ENCODE measurements at places on chromosomes 3 and 15. TPM values are rescaled to one million over a fixed set of nuclear protein-coding genes. Genes with fewer than 3 reads are reported as not detected.
A peak's percentile ranks its signal among the peaks of the same experiment; 100 is the strongest.

The IL17RB gene
- 1.6 TPM for total RNA-seq

The LSAMP gene
- total RNA-seq, result 1.6 TPM

GRCh38 chr3:72530426-72530825 lies 317.8 kb downstream of the SHQ1 start:
- DNase-seq, result no peak

- no peak for DNase-seq
Observed at GRCh38 chr3:8488877-8489276, 12.7 kb upstream of the LMCD1 start.

DNA sequence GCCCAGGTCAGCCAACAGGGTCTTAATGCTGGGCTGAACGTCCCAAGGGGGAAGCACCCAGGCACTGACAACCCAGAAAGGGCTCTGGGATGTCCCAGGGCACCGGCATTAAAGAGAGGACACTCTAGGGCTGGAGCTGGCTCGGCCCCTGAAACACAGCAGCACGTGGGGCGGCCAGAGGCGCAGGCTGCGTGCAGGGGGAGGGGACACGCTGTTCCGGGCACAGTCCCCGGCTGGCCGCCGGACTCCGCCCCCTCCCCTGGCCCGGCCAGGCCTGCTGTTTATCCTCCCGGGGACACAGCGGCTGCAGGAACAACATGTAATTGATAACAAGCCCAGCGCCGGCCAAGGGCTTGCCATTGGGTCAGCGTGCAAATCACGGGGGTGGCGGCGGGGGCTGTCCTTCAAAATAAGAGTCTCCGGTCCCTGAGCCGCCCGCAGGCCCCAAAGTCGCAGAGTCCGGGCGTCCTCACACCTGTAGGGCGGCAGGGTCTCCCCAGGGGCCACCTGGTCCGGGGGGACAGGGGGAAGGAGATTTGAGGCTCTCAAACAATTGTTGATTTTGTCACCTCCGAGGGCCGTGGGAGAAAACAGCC lies 1.3 kb downstream of the KLF15 start:
- peak; percentile 98 for DNase-seq

All from left cardiac atrium (tissue), 4 donors.